ENCODE measurements at places on chromosomes 6 and 20.

DNA sequence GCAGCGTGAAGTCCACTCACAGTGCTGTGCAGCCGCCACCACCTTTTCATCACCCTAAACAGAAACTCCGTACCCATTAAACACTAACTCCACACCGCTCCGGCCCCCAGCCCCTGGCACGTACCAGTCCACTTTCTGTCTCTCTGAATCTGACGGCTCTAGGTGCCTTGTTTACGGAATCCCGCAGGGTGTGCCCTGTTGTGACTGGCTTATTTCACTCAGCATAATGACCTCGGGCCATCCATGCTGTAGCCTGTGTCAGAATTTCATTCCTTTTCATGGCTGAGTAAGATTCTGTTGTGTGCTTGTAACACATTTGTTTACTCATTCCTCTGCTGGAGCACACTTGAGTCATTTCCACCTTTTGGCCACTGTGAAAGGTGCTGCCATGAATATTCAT is 18.0 kb downstream of the TCFL5 start:
- H3K27me3 ChIP-seq: no peaks in the 10 kb centered on the region
- peaks cover 40% of the 10 kb centered on the region for H3K36me3 ChIP-seq
- no peaks in the 10 kb centered on the region for H3K4me1 ChIP-seq
- no peak overlapping the region for H3K27ac ChIP-seq
- H3K4me3 ChIP-seq: no peak overlapping the region
- no peak for DNase-seq

GRCh38 chr6:87754828-87755227 is 52.8 kb upstream of the AKIRIN2 start:
- no peaks in the 10 kb centered on the region for H3K27me3 ChIP-seq
- no peak overlapping the region for H3K4me3 ChIP-seq
- H3K36me3 ChIP-seq: no peaks in the 10 kb centered on the region
- no peak for DNase-seq
- H3K4me1 ChIP-seq: no peaks in the 10 kb centered on the region
- no peak overlapping the region for H3K27ac ChIP-seq

GRCh38 chr6:121771937-121772720 is 336.7 kb downstream of the GJA1 start:
- no peaks in the 10 kb centered on the region for H3K4me1 ChIP-seq
- H3K4me3 ChIP-seq: no peak overlapping the region
- no peaks in the 10 kb centered on the region for H3K27me3 ChIP-seq
- no peaks in the 10 kb centered on the region for H3K36me3 ChIP-seq
- DNase-seq: no peak
- H3K27ac ChIP-seq: no peak overlapping the region

- no peak for DNase-seq
- H3K27ac ChIP-seq: no peak overlapping the region
- no peaks in the 10 kb centered on the region for H3K27me3 ChIP-seq
- no peaks in the 10 kb centered on the region for H3K36me3 ChIP-seq
- H3K4me1 ChIP-seq: no peaks in the 10 kb centered on the region
These were observed 14.0 kb upstream of the SCGN start for GRCh38 chr6:25637960-25638434.

GRCh38 chr6:25862199-25862598 is 11.8 kb downstream of the SLC17A3 start:
- DNase-seq: no peak
- H3K27me3 ChIP-seq: no peaks in the 10 kb centered on the region
- no peak overlapping the region for H3K4me3 ChIP-seq
- no peaks in the 10 kb centered on the region for H3K36me3 ChIP-seq

All from tibial nerve (tissue), 4 donors.